ENCODE measurements at places on chromosomes 5 and 9. TPM values are rescaled to one million over a fixed set of nuclear protein-coding genes. Genes with fewer than 3 reads are reported as not detected.

Gene PLPP1
- total RNA-seq, result 97.6 TPM

Gene FOXD4L6
- under 0.01 TPM for total RNA-seq

Gene PCDHGB2
- 2.3 TPM for total RNA-seq

- DNase-seq, result peak; percentile 69
Measured at GRCh38 chr5:177309351-177310191, 2.1 kb downstream of the MXD3 start.

Gene BARHL1
- not detected for total RNA-seq

- DNase-seq, result no peak
Measured at GRCh38 chr5:65055938-65056337, 287.2 kb downstream of the CWC27 start.

Gene FYB1
- not detected for total RNA-seq

- DNase-seq, result no peak
Measured at GRCh38 chr9:10674586-10674985, 61.8 kb upstream of the PTPRD start.

- peak; percentile 44 for DNase-seq
Measured at GRCh38 chr9:128412120-128412790, 8.4 kb upstream of the CERCAM start.

Gene LCN2
- not detected for total RNA-seq

DNA sequence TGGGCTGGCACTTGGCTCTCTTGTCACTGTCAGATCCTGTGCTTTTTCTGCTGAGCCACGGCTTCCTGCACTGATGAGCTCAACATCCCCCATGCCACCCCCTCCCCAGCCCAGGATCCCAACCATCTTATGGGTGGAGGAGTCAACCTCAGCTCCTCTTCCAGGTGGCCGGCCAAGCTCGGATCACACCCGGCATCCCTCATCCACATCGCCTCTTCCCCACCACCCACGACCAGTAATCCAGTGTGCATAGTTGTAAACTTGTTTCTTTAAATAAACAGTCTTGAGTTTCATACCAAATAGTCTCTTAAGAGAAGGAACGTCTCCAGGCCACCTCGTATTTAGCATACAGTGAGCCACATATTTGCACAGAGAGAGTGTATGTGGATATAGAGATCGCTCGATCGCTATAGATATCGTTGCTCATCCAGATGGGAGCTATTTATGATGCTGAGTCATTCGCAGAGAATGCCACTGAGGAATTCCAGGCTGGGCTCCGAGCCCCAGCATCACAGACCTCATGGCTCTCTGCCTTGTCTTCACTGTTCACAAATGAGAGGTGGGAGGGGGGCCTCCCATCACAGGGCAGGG is 61.8 kb upstream of the CPLX2 start:
- peak; percentile 87 for DNase-seq

- no peak for DNase-seq
Measured at GRCh38 chr5:143445776-143446175, 42.3 kb upstream of the NR3C1 start.

DNA sequence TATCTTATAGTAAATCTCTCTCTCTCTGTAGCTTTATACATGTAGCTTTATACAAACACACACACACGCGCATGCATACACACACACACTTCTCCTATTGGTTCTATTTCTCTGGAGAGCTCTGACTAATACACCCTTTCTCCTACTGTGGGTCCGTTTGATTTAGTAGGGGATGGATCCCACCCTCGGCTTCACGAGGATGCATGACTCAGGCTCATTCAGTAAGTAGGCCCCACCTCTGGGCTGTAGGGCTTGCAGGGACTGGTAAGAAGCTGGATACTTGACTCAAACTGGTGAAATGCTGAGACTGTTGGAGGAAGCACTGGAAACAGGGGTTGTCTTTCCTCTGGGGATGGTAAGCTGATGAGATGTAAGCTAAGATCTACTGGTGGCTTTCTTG is 98.7 kb downstream of the SLC24A2 start:
- DNase-seq, result no peak

GRCh38 chr9:2053883-2054845 is 39.0 kb downstream of the SMARCA2 start:
- DNase-seq, result peak; percentile 50

- DNase-seq, result peak; percentile 97
Measured at GRCh38 chr9:16417161-16417560, 453.3 kb downstream of the BNC2 start.

Gene REEP2
- 13.0 TPM for total RNA-seq

Gene PCDHGB4
- 11.0 TPM for total RNA-seq

GRCh38 chr9:114784721-114785279 is 21.0 kb downstream of the TNFSF15 start:
- DNase-seq, result peak; percentile 23

Gene SPATA31D4
- total RNA-seq, result not detected

Gene EGFL7
- 9.9 TPM for total RNA-seq

- DNase-seq, result no peak
Measured at GRCh38 chr9:109557481-109557880, 59.4 kb upstream of the PTPN3 start.

Gene PCDH12
- under 0.01 TPM for total RNA-seq

GRCh38 chr5:57770039-57770438 is 287.4 kb upstream of the ACTBL2 start:
- no peak for DNase-seq

Gene PCDHAC2
- under 0.01 TPM for total RNA-seq

GRCh38 chr9:110476251-110476650 is 103.3 kb downstream of the SVEP1 start:
- DNase-seq, result no peak

GRCh38 chr5:585556-585955 is 26.6 kb upstream of the CEP72 start:
- DNase-seq, result no peak

DNA sequence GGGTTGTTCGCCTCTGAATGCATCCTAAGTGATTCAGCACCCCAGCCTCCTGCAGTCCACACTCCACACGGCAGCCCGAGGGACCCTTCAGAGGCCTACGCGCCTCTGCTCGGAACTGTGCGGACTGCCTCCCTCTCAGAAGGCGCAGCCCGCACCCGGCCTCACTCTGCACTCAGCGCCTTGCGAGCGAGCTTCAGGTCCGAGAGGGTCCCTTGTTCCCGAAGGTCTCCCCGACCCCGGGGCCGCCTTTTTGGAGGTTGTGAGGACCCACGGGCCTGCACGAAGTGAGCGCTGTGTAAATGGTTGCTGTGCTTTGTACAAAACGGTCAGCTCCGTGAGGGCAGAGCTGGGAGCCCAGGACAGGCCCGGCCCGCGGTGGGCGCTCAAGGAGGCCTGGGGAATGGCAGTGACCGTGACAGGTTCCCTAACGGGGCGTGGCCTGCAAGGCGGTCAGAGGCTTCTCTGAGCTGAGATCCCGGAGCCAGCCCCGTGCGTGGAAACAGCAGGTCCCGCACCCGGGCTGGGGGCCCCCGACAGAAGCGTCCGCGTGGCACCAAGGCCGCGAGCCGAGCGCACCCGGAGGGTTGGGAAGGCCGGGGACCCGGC is 698 bp upstream of the CACNA1B start:
- DNase-seq, result no peak

DNA sequence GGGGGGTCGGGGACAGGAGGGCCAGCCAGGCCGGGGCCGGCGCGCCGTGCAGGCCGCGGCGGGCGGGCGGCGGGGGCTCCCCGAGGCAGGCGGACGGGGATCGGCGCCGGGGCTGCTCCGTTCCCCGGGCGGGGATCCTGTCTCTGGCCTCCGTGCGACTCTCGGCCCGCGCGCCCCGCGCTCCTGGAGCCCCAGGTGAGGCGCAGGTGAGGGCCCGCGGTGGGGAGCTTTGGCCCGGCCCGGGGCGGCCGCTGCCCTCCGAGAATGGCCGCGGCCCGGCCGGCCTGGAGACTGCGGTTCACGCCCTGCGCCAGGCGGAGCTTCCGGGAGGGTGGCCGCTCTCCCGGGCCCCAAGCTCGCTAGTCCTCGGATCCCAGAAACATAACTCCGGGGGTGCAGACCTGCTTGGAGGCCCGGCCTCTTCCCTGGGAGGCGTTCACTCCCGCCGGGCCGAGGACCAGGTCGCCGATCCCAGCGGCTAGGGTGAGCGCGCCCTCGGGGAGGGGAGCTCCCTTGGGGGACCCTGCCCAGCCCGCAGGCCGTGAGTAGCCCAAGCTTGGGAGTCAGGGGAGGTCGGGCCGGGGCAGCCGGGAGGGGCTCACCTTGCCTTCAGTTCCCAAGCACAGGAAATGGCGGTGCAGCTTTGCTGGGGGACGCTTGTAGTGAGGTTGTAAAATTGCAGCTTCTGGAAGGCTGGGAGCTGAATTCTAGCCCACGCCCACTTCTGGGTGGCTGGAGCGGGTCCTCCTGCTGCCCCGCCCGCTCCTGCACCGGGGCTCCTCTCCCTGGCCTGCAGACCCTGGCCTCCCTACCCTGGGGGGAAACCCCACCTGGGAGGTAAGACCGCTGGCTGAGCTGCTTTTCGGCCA is 723 bp downstream of the PPP1R26 start:
- DNase-seq, result peak; percentile 41

Gene PDCD1LG2
- 59.6 TPM for total RNA-seq

DNA sequence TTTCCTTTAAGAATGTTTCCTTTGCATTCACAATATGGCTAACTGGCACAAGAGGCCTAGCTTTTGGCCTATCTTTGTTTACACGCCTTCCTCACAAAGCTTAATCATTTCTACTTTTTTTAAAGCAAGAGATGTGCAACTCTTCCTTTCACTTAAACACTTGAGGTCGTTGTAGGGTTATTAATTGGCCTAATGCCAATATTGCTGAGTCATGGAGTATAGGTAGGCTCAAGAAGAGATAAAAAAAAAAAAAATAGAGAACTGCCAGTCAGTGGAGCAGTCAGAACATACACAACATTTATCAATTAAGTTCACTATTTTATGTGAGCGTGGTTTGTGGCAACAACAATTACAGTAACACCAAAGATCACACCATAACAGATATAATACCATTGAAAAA is 5.9 kb downstream of the FKBP15 start:
- peak; percentile 72 for DNase-seq

Gene KIF20A
- total RNA-seq, result 60.0 TPM

DNA sequence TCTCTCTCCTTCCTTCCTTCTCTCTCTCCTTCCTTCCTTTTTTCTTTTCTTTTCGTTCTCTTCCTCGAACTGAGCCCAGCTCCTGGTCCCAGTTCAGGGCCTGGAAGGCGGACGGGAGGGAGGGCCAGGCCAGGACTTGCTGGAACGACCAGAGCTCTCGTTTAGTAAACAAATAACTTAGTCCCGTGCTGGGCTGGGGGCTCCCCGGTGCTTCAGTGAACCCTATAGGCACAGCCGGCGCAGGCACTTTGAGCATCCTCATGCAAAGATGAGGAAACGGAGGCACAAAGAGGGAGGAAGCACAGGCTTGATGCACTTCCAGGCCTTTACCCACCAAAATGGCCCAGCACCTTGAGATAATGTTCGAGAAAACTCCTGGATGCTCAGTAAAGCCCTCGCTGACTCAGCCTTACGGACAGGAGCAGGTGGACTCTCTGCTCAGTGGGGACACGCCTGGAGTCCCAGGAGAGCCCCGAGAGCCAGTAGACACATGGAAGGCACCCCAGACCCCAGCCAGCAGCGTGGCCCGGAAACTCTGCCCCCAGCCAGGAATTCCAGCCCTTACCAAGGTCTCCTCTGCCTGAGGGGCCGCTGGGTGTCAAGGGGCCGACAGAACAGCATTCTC is 18.8 kb downstream of the FAM163B start:
- DNase-seq, result no peak

Gene LRRC70
- 1.3 TPM for total RNA-seq

DNA sequence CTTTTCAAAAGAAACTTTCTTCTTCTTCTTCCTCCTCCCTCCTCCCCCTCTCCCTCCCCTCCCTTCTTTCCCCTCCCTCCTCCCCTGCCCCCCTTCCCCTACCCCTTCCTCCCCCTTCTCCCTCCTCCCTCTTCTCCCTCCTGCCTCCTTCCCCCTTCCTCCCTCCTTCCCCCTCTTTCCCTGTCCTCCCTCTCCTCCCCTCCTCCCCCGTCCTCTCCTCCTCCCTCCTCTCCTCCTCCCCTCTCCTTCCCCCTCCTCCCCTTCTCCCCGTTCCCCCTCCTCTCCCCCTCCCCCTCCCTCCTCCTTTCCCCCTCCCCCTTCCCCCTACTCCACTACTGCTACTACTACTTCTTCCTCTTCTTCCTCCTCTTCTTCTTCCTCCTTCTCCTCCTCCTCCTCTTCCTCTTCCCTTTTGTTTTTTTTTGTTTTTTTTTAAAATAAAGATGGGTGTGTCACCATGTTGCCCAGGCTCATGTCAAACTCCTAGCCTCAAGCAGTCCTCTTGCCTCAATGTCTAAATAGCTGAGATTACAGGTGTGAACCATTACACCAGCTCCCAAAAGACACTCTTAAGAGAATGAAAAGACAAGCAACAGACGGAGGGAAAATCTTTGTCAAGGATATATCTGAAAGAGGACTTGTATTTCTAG is 87.5 kb downstream of the SCAMP1 start:
- DNase-seq, result no peak

DNA sequence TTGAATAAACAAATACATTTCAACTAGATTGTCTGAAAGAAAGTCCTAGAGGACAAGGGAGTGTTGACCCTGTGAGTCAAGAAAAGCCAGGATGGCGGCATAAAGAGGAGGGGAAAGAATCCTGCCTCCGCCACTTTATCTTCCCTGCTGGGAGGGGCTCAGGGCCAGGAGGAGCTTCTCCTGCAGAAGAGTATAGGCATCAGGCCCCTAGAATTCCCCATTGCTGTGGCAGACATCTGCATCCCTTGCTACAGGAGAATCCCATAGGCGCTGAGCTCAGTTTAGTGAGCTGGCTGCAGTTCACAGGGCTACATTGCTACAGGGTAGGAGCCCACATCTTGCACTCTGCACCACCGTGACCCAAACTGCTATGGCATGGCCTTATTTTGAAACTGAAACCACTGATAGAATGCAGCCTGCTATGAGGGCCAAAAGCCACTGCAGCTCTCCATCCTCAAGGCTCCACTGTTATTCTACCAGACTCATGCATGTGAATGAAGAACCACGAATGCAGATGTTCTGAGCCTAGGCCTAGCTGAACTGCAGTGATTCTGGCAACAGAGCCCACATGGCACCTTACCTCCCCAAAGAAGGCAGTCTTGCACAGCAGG is 941.4 kb upstream of the CTNND2 start:
- DNase-seq, result no peak

Gene FOXE1
- under 0.01 TPM for total RNA-seq

GRCh38 chr5:90184764-90185163 is 224.8 kb downstream of the CETN3 start:
- DNase-seq, result no peak

Gene KLF9
- total RNA-seq, result 34.5 TPM

GRCh38 chr9:137721479-137721878 is 102.7 kb downstream of the EHMT1 start:
- DNase-seq, result peak; percentile 67

DNA sequence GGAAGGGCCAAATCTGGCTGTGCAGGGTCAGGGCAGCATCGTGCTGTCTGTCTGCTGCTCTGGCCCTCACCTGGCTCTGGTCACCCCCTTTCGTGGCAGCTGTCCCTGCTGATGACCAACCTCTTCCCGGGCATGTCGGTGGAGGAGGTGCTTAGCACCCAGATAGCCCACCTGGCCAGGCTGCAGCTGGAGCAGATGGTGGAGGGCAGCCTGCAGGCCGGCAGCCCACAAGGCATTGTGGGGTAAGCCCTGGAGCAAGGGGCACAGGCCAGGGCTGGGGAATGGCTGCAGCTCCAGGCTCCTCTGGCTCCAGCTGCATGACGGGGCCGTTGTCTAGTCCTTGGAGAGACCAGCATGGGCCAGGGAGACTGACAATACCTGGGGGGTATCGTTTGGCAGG is 8.2 kb downstream of the TOR2A start:
- no peak for DNase-seq

Gene DIPK1B
- 0.43 TPM for total RNA-seq

Gene ABLIM3
- total RNA-seq, result 32.8 TPM
